ENCODE measurements at places on chromosomes 16 and 17.

DNA sequence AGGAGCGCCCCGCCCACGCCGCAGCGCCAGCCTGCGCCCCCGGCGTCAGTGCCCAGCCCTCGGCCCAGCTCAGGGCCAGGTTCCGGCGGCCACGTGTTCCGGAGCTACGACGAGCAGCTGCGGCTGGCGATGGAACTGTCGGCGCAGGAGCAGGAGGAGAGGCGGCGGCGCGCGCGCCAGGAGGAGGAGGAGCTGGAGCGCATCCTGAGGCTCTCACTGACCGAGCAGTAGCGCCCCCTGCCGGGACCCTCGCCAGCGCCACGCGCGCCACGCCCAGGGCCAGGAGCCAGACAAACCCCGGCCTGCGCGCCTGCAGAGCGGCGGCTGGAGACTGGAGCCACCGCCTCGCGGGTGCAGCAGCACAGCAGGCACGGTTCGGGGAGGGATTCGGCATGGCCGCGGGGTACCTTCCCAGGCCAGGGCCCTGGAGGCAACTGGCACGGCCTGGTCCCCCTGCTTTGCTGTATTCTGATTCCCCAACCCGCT lies 9.3 kb downstream of the CORO6 start:
- peak overlapping the region; percentile 24 for H3K4me3 ChIP-seq
- no peaks in the 10 kb centered on the region for H3K36me3 ChIP-seq
- H3K27me3 ChIP-seq: no peaks in the 10 kb centered on the region
- H3K4me1 ChIP-seq: peaks cover 55% of the 10 kb centered on the region
- peak; percentile 90 for DNase-seq
- H3K27ac ChIP-seq: no peak overlapping the region

- H3K4me1 ChIP-seq: peaks cover 5% of the 10 kb centered on the region
- no peaks in the 10 kb centered on the region for H3K36me3 ChIP-seq
- peaks cover 3% of the 10 kb centered on the region for H3K27me3 ChIP-seq
- no peak overlapping the region for H3K27ac ChIP-seq
- no peak for DNase-seq
- peak overlapping the region; percentile 34 for H3K4me3 ChIP-seq
Observed at GRCh38 chr17:39027455-39028035, 60.3 kb upstream of the FBXO47 start.

DNA sequence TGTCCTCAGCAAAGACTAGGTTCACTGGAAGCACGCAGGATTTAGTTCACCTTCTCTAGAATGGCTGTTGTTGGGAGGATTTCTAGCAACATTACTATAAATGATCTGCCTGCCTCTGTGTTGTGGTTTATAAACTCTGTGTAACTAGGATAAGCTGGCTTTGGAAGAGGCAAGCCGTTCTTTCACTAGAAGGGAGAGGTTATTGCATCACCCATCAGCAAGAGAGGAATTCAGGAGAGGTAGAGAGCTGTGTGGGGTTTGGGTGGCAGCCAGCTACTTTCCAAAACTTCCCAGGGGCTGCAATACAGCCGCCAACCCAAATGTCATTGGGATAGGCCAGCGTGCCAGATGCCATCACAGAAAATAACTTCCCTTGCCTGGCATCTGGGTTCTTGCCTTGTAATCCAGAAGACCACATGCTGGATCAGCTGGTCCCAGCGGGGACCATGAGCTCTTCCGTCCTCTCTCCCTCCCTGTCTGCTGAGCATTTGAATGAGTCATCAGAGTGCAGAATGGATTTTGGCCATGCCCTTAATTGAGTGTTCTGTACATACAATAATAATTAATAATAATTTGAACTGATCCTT lies 95.7 kb upstream of the RBFOX1 start:
- no peaks in the 10 kb centered on the region for H3K36me3 ChIP-seq
- no peak for DNase-seq
- no peak overlapping the region for H3K4me3 ChIP-seq
- H3K27ac ChIP-seq: no peak overlapping the region

- no peak overlapping the region for H3K4me3 ChIP-seq
- H3K27ac ChIP-seq: peak overlapping the region; percentile 98
- no peak for DNase-seq
- peaks cover 65% of the 10 kb centered on the region for H3K4me1 ChIP-seq
Observed at GRCh38 chr16:57534881-57535658, 1.3 kb downstream of the CCDC102A start.

DNA sequence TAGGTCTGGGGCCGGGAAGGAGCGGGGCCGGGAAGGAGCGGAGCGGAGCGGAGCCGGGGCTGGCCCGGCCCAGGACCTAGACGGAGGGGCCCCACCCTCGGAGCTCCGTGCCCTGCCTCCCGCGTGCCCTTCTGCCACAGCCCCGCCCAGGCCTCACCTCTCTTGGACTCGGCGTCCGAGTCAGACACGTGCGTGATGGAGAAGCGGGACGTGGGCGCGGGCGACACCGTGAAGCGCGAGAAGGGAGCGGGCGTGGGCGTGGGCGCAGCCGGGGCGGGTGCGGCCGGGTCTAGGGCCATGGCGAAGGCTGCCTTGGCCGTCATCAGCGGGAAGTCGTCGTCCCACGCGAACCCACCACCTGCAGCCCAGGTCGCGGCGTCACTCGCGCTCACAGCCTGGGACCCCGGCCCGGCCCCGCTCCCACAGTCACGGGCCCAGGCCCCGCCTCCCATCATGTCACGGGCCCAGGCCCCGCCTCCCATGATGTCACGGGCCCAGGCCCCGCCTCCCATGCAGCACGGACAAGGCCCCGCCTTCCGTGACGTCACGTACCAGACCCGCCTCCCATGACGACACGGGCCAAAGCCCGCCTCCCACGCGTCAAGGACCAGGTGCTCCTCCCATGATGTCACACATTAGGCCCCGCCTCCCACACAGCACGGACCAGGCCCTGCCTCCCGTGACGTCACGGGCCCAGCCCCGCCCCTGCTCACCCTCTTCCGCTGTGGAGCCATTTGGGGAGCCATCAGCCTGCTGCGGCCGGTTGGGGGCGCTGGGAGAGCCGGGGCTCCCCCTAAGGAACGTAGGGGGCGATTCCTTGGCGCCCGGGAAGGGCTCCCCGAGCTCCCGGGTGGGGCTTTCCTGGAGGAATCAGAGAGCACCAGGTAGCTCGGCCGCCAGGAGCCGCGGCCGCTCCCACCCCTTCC lies 45.8 kb upstream of the PVALEF start:
- peak; percentile 86 for DNase-seq
- no peaks in the 10 kb centered on the region for H3K27me3 ChIP-seq
- no peaks in the 10 kb centered on the region for H3K36me3 ChIP-seq
- H3K4me3 ChIP-seq: peak overlapping the region; percentile 31
- H3K4me1 ChIP-seq: peaks cover 4% of the 10 kb centered on the region
- no peak overlapping the region for H3K27ac ChIP-seq

GRCh38 chr16:11501632-11502031 lies 85.1 kb downstream of the LITAF start:
- H3K4me1 ChIP-seq: no peaks in the 10 kb centered on the region
- no peaks in the 10 kb centered on the region for H3K27me3 ChIP-seq
- H3K4me3 ChIP-seq: no peak overlapping the region
- no peak overlapping the region for H3K27ac ChIP-seq
- no peak for DNase-seq

DNA sequence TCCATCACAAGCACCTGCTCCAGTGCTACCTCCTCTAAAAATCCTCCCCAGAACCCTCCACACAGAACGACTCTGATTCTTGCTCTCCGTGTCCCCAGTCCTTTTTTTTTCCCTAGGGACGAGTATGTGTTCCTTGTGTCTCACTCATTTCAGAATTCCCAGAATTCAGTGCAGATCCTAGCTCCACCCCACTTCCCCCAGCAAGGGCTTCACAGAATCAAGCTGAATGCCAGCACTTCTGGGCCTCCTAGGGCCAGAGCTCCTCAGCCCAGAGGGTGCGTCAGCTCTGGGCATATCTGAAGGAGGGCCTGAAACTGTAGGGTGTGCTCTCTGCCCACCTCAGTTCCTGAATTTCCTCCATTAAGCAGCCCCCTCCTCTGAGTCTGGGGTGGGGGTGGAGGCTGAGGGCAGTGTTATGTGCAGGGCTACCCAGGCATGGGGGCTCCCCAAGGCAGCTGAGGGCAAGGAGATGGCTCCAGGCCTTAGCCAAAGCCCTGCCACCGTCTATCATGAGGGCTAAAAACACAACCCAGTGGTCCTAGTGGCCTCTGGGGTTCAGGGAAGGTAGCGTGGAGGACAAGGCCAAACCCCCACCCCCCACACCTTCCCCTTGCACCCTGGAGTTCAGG lies 6.5 kb downstream of the UNC119 start:
- H3K27me3 ChIP-seq: no peaks in the 10 kb centered on the region
- peaks cover 12% of the 10 kb centered on the region for H3K36me3 ChIP-seq
- peaks cover 30% of the 10 kb centered on the region for H3K4me1 ChIP-seq
- H3K27ac ChIP-seq: no peak overlapping the region

GRCh38 chr17:27206447-27206846 lies 87.5 kb upstream of the WSB1 start:
- H3K4me3 ChIP-seq: no peak overlapping the region
- DNase-seq: no peak
- no peaks in the 10 kb centered on the region for H3K27me3 ChIP-seq

- H3K4me1 ChIP-seq: no peaks in the 10 kb centered on the region
- no peak for DNase-seq
- no peak overlapping the region for H3K27ac ChIP-seq
- no peaks in the 10 kb centered on the region for H3K27me3 ChIP-seq
Observed at GRCh38 chr17:10217916-10218315, 19.5 kb upstream of the GAS7 start.
